ENCODE measurements at places on chromosomes 12 and 14. TPM values are rescaled to one million over a fixed set of nuclear protein-coding genes. Genes with fewer than 3 reads are reported as not detected.
A peak's percentile ranks its signal among the peaks of the same experiment; 100 is the strongest.

DNA sequence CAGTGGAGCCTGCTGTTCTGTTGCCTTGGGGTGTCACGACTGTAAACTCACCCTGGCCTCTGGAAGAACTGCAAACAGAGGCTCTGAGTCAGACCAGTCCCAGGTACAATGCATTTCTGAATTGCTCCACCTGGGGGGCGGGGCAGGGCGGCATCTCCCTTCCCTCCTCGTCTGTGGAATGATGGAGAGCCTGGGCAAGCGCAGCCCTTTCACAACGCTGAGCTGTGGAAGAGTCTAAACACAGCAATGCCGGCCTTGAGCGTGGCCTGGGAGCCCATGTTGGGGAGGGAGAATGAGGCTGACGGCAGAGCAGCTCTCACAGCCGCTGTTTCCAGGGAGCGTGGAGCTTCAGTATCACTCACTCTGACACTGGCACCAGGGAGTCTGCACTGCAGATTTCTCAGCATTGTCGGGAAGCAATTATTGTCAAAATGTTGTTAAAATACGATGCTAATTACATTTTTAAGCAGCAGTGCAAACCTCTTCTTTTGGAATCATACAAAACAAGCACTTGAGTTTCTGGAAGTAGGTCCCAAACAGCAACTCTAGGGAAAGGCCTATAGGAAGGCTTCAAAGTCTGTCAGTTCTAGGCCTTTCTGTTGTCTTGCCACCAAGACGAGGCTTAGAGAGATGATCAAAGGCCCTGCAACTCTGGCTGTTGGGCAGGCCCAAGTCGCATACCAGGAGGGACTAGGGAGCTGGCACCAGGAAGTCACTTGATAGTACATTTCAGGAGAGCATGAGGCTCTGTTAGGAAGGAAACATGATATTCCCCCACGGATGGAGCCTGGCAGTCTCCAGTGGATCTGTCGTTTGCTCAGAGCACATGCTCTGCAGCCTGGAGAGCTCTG lies 244.0 kb upstream of the FKBP4 start:
- peaks cover 11% of the 10 kb centered on the region for H3K36me3 ChIP-seq
- DNase-seq: no peak
- no peak overlapping the region for H3K4me3 ChIP-seq
- no peak overlapping the region for H3K27ac ChIP-seq
- no peaks in the 10 kb centered on the region for H3K27me3 ChIP-seq

GRCh38 chr12:22919883-22920282 lies 294.9 kb downstream of the ETNK1 start:
- no peaks in the 10 kb centered on the region for H3K4me1 ChIP-seq
- DNase-seq: no peak
- H3K27ac ChIP-seq: no peak overlapping the region
- no peak overlapping the region for H3K4me3 ChIP-seq
- H3K27me3 ChIP-seq: no peaks in the 10 kb centered on the region
- H3K36me3 ChIP-seq: no peaks in the 10 kb centered on the region

GRCh38 chr12:1791104-1791841 lies 29.1 kb upstream of the LRTM2 start:
- no peaks in the 10 kb centered on the region for H3K27me3 ChIP-seq
- H3K4me3 ChIP-seq: no peak overlapping the region
- H3K4me1 ChIP-seq: peaks cover 33% of the 10 kb centered on the region
- DNase-seq: peak; percentile 64

The CLEC4A gene
- 1.2 TPM for total RNA-seq

GRCh38 chr14:90388982-90389381 lies 7.8 kb upstream of the CALM1 start:
- peaks cover 12% of the 10 kb centered on the region for H3K4me1 ChIP-seq
- H3K36me3 ChIP-seq: no peaks in the 10 kb centered on the region
- no peak overlapping the region for H3K27ac ChIP-seq

- H3K4me1 ChIP-seq: peaks cover 3% of the 10 kb centered on the region
- H3K27me3 ChIP-seq: no peaks in the 10 kb centered on the region
- no peak overlapping the region for H3K27ac ChIP-seq
- no peak overlapping the region for H3K4me3 ChIP-seq
These were observed 353.2 kb downstream of the ZFP36L1 start for GRCh38 chr14:68439676-68440075.

DNA sequence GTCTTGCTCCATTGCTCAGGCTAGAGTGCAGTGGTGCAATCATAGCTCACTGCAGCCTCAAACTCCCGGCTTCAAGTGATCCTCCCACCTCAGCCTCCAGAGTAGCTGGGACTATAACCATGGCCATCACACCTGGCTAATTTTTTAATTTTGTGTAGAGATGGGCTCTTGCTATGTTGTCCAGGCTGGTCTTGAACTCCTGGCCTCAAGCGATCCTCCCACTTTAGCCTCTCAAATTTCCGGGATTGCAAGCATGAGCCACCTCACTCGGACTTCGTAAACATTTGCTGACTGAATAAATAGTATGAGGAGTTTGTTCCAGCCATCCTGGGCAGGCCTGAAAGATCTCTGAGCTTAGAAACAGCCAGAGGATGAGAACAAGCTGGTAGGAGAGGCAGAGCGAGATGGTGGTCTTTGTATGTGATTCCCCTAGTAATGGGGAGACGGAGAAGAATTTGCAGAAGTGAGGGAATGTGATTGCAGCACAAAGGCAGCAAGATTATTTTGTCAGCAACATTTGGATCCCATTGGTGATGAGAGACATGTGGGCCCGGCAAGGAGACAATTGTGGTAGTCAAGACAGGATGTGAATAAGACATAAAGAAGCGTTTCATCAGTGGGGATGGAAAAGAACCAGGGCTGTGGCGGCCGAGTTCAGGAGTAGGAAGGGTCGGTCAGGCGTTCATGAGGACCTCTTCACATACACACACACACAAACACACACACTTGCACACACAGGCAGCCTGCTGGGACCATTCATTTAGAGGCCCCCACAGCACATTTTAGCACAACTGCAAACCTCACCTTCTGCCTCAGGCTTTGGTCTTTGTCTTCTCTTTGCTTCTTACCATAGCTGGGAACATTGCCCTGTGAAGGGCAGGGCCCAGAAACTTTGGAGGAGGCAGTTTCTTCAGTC lies 155.5 kb downstream of the ZFP36L1 start:
- H3K4me3 ChIP-seq: no peak overlapping the region
- peaks cover 35% of the 10 kb centered on the region for H3K4me1 ChIP-seq
- H3K36me3 ChIP-seq: no peaks in the 10 kb centered on the region

DNA sequence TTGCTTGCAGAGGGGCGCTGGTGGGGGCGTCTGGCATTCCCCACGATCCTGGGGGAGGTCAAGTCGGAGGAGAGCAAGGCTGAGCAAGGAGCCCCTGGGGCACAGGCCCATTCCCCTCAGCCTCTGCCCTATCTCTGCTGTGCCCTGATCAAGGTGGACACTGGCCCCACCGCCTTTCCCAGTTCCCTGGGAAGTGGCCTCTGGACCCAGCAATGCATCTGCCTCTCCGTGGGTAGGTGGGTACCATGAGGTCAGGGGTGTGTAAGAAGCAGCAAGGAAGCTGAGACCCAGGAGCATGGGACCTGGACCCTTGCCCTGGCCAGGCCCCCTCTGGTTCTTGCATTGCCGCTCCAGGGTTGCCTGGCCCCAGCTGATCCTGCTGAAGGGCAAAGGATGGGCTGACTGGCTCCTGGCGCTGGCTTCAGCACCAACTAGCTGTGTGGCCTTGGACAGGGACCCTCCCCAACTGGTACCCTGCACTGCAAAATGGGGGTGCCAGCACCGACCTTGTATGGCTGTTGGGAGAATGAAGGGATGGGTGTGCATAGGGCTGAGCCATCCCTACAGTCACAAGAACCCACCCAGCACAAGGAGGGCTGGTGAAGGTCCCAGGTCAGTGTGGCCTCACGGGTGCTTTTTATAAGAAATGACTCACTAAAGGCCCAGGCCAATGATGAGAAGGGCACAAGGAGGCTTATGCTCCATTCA lies 19.6 kb downstream of the SLC25A29 start:
- DNase-seq: no peak
- H3K27ac ChIP-seq: no peak overlapping the region
- H3K27me3 ChIP-seq: no peaks in the 10 kb centered on the region

- no peaks in the 10 kb centered on the region for H3K27me3 ChIP-seq
- peak overlapping the region; percentile 25 for H3K27ac ChIP-seq
- H3K36me3 ChIP-seq: no peaks in the 10 kb centered on the region
- peaks cover 60% of the 10 kb centered on the region for H3K4me1 ChIP-seq
These were observed 25.4 kb downstream of the HSPB8 start for GRCh38 chr12:119204131-119204530.

The METTL1 gene
- 5.6 TPM for total RNA-seq

- peak overlapping the region; percentile 31 for H3K27ac ChIP-seq
- no peaks in the 10 kb centered on the region for H3K36me3 ChIP-seq
- peaks cover 12% of the 10 kb centered on the region for H3K4me1 ChIP-seq
- DNase-seq: no peak
- no peaks in the 10 kb centered on the region for H3K27me3 ChIP-seq
- no peak overlapping the region for H3K4me3 ChIP-seq
These were observed 241.6 kb upstream of the NPAS3 start for GRCh38 chr14:32697114-32697513.

The DPF3 gene
- total RNA-seq: 38.1 TPM

The ANKRD33 gene
- total RNA-seq: not detected

DNA sequence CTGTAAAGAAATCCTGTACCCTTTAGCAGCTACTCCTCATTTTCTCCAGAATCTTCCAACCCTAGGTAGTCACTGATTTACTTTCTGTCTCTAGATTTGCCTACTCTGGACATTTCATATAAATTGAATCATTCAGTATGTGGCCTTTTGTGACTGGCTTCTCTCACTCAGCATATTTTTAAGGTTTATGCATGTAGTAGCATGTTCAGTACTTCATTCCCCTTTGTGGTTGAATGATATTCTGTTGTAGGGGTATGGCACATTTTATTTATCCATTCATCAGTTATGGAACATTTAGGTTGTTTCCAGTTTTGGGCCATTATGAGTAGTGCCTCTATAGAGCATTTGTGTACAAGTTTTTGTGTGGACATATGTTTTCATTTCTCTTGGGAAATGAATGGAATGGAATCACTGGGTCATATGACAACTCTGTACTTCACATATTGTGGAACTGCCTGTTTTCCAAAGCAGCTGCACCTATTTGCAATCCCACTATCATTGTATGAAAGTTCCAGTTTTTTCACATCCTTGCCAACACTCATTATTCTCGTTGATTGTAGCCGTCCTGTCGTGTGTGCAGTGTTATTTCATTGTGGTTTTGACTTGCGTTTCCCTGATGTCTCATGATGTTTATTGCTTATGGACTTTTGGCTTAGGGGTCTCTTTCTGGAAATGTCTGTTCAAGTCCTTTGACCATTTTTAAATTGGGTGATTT lies 57.2 kb downstream of the ATF7IP start:
- no peaks in the 10 kb centered on the region for H3K27me3 ChIP-seq
- no peak for DNase-seq
- no peak overlapping the region for H3K4me3 ChIP-seq
- peaks cover 31% of the 10 kb centered on the region for H3K36me3 ChIP-seq
- H3K27ac ChIP-seq: no peak overlapping the region

- DNase-seq: no peak
- H3K4me1 ChIP-seq: peaks cover 40% of the 10 kb centered on the region
- no peaks in the 10 kb centered on the region for H3K36me3 ChIP-seq
These were observed 146.1 kb downstream of the CHST11 start for GRCh38 chr12:104602896-104603295.

DNA sequence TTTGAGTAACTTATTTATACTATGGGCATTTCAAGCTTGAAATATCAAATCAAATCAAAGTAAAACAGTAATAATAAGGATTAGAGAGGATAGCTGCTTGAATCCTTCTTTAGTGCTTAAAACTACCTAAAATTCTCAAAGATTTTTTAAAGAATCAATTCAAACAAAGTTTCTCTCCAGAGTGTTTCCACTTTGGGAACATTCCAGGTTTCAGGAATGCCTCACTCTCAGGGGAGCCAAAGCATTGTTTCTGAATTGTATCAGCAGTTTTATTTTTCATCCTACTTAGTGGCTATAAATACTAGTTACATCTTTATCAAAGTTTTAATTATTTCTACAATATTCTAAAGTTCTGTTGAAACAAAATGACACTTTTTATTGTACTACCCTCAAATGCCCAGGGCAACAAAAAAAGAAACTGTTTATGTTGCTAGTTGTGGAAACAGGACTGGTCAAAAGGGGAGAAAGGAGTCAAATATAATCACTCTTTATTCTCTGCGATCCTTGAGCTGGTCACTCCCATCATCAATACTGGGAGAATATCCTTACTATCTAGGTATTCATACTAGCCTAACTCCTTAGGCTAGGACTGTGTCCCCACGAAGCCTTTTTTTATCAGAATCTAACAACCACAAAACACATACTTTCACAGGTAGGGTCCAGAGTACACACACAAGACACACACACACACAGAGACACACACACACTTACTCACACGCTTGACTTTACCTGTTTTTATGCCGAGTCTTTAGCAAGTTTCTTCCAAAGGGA lies 598 bp downstream of the RASSF9 start:
- H3K4me1 ChIP-seq: no peaks in the 10 kb centered on the region
- H3K4me3 ChIP-seq: peak overlapping the region; percentile 52
- H3K27ac ChIP-seq: peak overlapping the region; percentile 75

The P3H3 gene
- 15.1 TPM for total RNA-seq

DNA sequence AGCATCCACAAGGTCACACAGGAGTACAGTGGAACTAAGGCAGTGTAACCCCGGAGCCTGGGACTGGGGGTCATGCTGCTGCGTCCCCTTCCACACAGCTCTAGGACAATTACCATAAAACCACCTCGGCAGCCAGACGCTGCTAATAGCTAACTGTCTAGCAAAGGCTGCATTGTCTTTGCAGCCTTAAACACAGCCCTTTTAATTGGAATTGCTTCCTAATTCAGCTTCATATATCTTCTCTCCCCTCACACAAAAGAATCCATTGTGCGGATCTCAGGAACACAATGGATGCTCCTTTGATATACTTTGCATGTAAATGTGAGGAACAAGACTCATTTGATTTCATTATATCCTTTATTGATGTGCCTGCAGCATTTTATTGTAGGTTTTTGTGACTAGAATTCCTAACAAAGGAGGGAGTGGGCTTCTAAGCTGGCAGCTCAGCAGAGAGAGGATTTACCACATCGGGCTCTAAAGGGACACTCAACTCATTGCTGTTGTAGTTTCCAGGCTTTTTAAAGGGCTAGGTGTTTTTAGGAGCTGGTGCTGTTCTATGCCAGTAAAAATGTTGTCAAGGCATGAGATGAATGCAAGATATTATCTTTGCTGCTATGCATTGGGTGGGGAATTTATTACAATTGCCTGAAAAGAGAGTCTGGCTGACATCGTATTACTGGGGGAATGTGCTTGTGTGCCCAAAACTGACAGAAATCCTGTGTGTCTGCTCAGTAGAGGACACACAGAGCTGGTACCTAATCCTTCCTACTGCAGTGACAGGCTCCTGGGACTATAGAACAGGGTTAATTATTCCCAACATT lies 30.4 kb upstream of the DACT1 start:
- no peaks in the 10 kb centered on the region for H3K4me1 ChIP-seq
- H3K27me3 ChIP-seq: no peaks in the 10 kb centered on the region
- no peak overlapping the region for H3K4me3 ChIP-seq
- no peak for DNase-seq
- no peak overlapping the region for H3K27ac ChIP-seq

GRCh38 chr14:68843471-68844209 lies 50.8 kb upstream of the ZFP36L1 start:
- no peaks in the 10 kb centered on the region for H3K36me3 ChIP-seq
- H3K4me1 ChIP-seq: peaks cover 12% of the 10 kb centered on the region
- DNase-seq: peak; percentile 76
- no peaks in the 10 kb centered on the region for H3K27me3 ChIP-seq

- H3K27ac ChIP-seq: no peak overlapping the region
- no peak overlapping the region for H3K4me3 ChIP-seq
- no peaks in the 10 kb centered on the region for H3K36me3 ChIP-seq
- no peaks in the 10 kb centered on the region for H3K27me3 ChIP-seq
- peaks cover 4% of the 10 kb centered on the region for H3K4me1 ChIP-seq
- DNase-seq: no peak
These were observed 71.4 kb upstream of the PRMT8 start for GRCh38 chr12:3419558-3419957.

GRCh38 chr14:78329371-78329770 lies 159.2 kb downstream of the NRXN3 start:
- DNase-seq: no peak
- H3K27me3 ChIP-seq: no peaks in the 10 kb centered on the region
- H3K36me3 ChIP-seq: no peaks in the 10 kb centered on the region
- no peak overlapping the region for H3K27ac ChIP-seq
